ENCODE measurements at places on chromosomes 5 and 9.

DNA sequence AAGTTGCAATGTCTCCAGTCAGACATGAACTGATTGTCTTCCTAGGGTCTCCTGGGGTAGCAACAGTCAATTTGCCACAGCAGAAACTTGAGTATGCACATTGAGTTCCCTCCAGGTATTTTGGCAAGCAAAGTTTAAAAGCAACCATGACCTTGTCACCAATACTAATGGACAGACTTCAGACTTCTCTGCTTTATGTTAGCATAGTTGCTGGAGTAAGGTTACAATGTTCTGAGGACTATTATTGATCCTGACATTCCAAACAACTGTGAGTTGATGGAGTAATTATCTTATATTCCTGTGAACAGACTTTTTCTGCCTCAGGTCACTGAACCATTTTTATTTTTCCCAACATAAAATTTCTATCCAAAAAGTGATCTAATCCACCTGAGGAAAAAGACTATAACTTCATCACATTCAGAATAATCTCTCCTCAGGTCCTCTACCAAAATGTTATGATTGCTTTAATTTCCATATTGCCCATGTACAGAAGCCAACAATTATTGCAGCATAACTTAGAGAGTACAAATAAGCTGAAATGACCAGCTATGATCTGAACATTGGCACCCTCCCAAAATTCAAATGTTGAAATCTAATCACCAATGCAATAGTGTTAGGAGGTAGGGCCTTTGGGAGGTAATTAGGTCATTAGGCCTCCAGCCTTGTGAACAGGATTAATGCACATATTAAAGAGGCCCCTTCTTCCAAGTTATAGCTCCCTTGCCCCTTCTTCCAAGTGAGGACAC lies 228.3 kb downstream of the PDE4D start:
- DNase-seq = no peak

- no peak for DNase-seq
Measured at GRCh38 chr5:138637256-138637655, 62.1 kb upstream of the HSPA9 start.

DNA sequence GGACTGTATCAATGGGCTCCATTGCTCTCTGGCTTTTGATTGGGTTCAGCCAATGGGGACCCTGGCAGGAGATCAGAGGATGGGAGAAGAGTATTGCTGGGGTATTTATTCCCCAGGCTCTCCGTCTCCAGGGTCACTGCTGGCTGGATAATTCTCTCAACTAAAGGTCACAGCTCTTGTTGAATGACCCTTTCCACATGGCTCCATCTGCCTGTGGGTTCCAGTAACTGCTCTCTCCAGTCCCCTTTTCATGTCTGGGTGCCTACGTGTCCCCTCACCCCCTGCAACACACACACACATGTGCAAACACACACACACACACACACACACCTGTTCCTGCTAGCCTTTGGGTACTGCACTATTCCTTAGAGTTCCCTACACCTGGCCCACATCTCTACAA lies 53.9 kb upstream of the RIC1 start:
- no peak for DNase-seq

DNA sequence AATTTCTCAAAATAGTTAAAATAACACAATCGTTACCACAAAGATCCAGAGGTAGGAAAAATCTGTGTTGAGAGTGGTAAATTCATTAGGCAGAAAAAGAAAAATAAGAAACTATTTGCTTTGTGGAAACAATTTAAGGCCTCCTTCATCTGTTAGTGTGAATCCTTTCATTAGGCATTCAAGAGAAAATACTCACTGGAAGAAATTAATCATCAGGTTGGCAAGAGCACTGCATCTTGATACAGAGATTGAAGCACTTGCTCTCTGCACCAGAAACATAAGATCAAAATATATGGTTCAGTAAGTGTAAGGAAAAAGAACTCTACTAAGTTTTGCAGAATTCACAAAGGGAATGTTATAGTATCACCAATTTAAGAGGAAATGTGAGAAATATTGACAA lies 44.4 kb downstream of the TTC39B start:
- no peak for DNase-seq

GRCh38 chr5:147446523-147446922 lies 63.3 kb downstream of the DPYSL3 start:
- DNase-seq = no peak

GRCh38 chr9:76835571-76836283 lies 70.2 kb downstream of the PRUNE2 start:
- no peak for DNase-seq

- no peak for DNase-seq
Measured at GRCh38 chr9:130663258-130663976, 977 bp upstream of the PRDM12 start.

GRCh38 chr9:86486891-86487837 lies 133.0 kb upstream of the TUT7 start:
- DNase-seq = peak; percentile 38
